ENCODE measurements at places on chromosomes 1 and 21.

GRCh38 chr1:169929210-169929526 is 35.5 kb upstream of the SCYL3 start:
- DNase-seq: no peak

DNA sequence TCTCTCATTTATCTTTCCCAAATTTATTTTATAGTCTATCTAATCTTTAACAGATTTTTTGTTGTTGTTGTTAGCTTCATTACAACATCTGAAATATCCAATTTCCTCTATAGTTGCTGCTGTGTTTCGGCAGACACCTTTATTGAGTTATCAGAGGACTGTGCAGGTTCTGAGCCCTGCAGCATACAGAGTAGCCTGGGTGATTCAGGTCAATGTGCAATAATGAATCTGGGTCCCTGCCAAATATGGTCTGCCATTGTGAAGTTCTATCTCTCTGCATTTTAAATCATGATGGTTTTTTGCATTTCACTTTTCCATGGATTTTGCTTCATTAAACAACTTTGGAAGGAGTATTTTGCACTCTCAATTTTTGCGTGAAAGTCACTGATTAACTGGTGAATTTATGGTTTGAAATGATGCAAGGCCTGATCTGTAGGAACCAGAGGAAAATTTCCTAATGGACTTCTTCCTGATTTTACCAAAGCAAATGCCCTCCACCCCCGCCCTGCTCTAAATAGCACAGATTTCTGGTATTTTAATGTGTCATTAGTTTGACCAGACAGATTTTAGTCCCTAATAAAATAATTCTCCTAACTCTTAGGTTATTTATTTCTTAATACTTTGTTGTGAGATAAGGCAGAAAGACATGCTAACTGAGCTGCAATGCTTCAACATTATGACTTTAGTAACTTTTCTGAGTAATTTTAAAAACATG is 402.3 kb downstream of the PTBP2 start:
- no peak for DNase-seq

GRCh38 chr21:33359446-33359845 is 34.7 kb downstream of the IFNAR1 start:
- no peak for DNase-seq

GRCh38 chr1:26582836-26583460 is 53.4 kb downstream of the RPS6KA1 start:
- DNase-seq: no peak

DNA sequence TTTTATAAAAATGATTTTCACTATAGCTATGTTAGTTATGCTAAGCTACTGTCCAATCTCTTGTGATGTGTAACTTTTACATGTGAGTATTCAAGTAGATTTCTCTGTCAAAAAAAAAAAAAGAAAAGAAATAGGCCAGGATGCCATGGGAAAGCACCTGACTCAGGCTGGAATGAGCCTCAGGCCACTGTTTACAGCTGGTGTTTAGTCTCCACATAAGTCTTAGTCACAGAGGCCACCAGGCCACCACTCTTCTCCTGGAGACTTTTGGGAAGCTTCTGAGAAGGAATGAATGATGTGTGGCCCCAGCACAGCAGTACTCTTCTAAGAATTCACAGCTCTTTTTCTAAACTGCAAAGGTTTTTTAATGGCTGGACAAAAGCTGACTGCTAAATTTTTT is 48.9 kb downstream of the CHML start:
- no peak for DNase-seq

GRCh38 chr1:1065265-1065939 is 8.7 kb downstream of the RNF223 start:
- no peak for DNase-seq

DNA sequence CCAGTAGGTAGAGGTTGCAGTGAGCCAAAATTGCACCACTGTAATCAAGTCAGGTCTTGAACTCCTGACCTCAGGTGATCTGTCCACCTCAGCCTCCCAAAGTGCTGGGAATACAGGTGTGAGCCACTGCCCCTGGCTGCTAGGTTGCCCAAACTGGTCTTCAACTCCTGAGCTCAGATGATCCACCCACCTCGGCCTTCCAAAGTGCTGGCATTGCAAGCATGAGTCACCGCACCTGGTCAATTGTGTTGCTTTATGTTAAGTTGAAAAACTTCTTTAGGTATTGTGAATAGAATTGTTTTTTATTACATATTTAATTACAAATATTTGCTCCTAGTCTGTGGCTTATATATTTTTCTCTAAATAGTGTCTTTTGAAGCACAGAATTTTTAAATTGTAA is 80.5 kb downstream of the PRKAB2 start:
- no peak for DNase-seq

- no peak for DNase-seq
Observed at GRCh38 chr1:62131093-62131725, 63.4 kb upstream of the L1TD1 start.

GRCh38 chr1:178552856-178553255 is 39.9 kb downstream of the TEX35 start:
- no peak for DNase-seq

- DNase-seq: peak; percentile 80
Observed at GRCh38 chr21:27570306-27570868, 603.5 kb upstream of the ADAMTS5 start.

GRCh38 chr1:206556047-206556749 is 48.9 kb downstream of the RASSF5 start:
- no peak for DNase-seq

DNA sequence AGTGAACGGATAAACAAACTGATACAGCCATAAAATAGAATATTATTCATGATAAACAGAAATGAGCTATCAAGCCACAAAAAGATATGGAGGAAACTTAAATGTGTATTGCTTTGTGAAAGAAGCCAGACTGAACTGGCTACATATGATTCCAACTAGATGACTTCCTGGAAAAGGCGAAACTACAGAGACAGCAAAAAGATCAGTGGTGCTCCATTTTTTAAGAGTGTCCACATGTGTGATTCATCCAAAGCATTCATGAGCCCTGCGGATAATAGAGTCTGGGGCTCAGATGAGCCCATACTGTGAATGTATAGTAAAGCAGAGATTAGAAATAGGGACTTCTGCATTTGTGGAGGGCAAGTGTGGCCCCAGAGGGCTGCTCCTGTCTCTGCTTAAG is 7.8 kb upstream of the TMEM222 start:
- DNase-seq: no peak

DNA sequence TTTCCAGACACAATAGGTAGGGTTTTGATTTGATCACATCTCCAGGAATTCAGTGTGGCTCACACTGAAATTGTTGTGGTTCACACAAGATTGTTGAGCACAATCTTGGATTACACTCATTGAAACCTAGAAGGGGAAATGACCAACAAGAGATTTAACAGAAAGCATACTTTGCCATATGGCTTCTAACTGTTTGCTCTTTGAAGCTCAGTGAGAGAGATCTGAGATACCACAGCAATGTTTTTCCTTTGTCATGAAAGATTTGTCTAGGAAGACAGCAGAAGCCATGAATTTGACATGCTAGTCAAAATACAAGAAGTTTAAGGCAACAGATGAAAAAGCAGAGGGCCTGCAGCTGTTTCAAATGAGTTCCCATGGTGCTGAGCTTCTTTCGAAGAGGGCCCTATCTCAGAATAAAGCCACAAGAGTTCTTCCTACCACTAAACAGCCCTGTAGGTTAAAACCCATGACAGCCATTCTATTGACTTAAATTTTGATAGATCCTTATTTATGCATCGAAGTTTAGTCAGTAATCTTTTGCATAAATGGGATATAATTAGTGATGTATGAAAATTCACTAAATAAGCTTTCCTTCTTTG is 650.4 kb downstream of the LTN1 start:
- DNase-seq: no peak

DNA sequence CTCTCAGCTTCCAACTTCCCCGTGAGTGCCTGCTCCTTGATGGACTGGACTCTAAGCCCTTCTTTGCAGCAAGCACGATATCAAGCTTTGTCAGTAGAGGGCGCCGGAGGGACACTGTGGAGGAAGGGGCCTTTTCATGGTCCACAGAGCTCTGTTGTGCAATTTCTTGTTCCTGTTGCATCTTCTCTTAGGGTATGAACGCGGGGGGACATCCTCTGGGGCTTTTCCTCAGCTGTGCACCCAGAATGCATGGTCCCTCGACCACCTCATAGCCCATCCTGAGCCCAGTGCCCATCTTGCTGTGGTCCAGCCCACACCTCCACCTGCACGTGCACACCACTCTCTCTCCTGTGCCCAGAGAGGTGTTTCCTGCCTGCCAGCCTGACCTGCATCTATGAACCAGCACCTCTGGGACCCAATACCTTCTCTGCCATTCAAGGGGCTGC is 556.8 kb downstream of the PTPRU start:
- peak; percentile 75 for DNase-seq

DNA sequence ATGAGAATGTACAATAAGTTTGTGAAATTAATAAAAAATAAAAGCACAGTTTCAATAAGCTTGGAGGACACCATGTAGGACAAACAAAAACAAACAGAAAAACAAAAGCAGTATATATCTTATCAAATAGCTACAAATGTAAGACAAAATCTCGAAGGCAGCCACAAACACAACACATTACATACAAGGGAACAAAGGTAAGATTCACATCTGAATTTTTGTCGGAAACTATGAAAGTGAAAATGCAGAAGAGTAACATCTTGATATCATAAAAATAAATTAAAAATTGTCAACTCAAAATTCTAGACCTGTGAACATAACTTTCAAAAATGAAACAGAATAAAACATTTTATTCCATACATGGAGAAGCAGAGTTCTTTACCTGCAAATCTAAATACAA is 1049.5 kb upstream of the ADGRL2 start:
- no peak for DNase-seq

GRCh38 chr1:207605444-207606361 is 39.2 kb upstream of the CR1L start:
- DNase-seq: no peak

- DNase-seq: no peak
Observed at GRCh38 chr1:121538943-121539575, 354.3 kb downstream of the SRGAP2C start.

DNA sequence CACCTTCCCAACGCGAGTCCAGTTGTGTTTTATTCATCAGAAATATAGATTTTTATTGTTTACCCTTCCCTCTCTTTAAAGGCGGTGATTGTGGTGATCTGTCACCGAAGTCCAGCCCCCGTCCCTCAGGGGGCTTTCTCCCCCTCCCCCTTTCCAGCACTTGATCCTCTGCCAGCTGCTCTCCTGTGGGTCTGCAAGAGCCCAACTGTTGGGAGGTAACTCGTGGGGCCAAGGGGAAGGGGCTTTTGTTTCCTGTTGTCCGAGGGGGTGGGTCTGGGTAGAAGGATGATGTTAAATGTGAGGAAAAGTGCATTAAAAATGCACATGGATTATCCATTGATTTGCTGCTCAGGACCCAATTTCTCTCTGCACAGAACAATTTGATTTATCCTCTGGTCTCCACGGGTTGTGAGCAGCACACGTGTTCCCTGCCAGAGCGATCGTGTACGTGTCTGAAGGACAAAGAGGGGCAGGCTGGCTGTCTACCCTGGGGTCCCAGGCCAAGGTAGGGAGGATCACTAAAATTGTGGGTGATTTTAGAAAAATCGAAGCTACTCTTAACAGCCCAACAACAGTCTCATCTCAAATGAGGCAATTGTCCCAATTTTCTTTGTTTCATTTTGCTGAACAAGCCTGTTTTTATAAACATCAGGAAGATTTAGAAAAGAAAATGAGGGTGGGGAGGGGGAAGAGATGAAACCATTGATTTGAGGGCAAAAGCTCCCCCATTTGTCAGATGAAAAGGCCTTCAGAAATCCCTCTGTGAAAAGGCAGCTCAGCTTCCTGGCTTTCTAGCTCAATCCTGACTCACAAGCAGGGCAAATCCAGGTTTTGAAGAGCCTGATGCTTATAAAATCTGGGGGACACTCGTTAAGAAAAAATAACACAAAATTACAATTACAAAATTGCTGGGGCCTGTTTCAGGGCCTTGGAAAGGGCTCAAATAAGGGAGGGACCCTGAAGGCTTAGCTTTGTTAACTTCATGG is 176.2 kb downstream of the RHOU start:
- no peak for DNase-seq

- no peak for DNase-seq
Observed at GRCh38 chr1:67721650-67722291, 36.8 kb downstream of the GADD45A start.

DNA sequence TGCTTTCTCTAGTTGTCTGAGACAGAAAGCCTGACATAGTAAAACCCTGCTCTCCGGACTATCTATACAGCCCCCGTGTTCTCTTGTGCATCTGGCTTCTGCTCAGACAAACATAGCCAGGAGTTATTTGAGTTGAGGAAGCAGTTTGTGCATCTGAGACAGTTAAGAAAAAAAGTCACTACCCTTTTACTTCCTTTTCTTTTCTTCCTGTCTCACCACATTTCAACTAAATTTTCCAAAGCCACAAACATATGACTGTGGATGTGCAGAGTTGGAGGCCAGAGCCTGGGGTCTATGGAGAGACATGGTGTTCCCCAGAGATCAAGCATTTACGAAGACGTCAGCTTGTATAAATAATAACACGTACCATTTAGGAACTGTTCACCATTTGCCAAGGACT is 158.5 kb upstream of the FGGY start:
- DNase-seq: no peak

- no peak for DNase-seq
Observed at GRCh38 chr1:56375326-56375804, 204.0 kb downstream of the PLPP3 start.

- DNase-seq: peak; percentile 74
Observed at GRCh38 chr1:154745286-154745731, 124.8 kb downstream of the KCNN3 start.

GRCh38 chr1:77534456-77534855 is 148.0 kb downstream of the ZZZ3 start:
- DNase-seq: no peak

DNA sequence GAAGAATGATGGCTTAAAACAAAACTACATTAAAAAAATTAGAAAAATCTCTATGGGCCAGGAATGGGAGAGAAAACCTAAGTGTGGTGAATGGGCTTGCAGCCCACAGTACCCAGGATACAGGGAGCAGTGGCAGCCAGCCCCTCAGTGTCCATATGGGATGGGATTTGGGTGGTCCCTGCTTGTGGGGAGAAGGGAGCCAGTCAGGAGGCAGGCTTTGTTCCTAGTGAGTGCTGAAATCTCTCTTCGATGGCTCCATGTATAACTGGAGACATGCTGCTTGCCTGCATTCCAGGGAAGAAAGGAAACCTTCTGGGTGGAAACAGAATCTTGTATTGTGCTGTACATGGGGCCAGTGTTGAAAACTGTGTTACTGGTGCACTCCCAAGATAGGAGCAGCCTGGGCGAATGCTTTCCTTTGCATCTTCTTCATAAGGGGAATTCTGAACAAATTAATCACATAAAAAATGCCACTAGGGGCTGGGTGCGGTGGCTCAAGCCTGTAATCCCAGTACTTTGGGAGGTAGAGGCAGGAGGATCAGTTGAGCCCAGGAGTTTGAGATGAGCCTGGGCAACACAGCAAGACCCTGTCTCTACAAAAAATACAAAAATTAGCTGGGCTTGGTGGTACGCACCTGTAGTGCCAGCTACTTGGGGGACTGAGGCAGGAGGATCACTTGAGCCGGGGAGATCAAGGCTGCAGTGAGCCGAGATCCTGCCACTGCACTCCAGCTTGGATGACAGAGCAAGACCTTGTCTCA is 36.0 kb downstream of the PTPRU start:
- no peak for DNase-seq
